ENCODE measurements at places on chromosomes 11 and 22.

- no peak for DNase-seq
Observed at GRCh38 chr11:131037873-131038272, 121.6 kb upstream of the SNX19 start.

- no peak for DNase-seq
Observed at GRCh38 chr22:24148266-24149197, 32.8 kb upstream of the SUSD2 start.

GRCh38 chr11:80165744-80166143 lies 724.9 kb upstream of the TENM4 start:
- DNase-seq = no peak

DNA sequence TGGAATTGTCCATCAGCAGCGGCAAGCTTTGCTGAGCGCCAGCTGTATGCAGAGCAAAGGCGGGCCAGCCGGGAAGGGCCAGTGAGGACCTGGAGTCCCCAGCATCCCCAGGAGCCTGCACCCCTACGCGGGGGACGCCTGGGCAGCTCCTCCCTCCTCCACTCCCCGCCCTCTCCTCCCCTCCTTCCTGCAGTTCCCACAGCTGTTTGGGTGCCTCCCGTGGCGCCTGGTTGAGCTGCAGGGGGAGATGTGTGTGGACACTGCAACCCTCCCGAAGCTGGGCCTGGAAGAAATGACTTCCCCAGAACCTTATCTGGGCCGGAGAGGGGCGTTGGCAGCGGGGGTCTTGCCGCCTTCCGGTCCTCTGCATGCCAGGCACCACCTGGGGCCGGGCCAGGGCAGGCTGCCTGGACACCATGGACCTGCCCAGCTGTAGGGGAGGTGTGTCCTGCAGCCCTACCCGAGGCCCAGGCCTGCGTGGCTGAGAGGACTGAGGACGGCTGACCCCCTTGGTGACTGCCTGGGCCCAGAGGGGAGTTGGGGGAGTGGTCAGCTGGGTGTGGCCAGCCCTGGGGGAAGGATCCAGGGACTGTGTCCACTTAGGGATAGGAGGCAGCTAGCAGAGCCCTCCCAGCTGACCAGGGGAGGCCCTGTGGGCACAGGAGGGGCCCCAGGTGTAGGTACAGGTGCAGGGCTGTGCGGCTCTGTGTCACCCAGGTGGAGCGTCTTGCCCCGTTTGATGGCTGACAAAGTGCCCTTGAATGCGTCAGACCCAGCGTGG lies 16.8 kb upstream of the MUC6 start:
- DNase-seq = no peak

DNA sequence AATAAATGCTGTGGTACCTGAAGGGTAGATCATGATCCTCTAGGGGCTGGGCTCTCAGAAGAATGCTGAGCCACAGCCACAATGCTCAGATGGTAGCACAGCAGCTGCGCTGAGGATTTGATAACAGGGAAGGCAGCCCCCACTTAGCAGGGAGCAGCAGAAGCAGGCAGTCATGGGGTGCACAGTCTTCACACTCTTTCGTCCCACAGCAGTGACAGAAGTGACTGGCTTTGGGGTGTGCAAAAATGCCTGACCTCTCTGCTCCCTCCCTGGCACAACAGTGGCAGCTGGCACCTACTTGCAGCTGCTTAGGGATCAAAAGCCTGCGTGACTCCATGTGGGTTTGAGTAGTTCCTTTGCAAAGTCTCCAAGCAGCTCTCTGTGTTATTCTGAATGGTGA lies 1349.8 kb upstream of the RAG2 start:
- no peak for DNase-seq

GRCh38 chr11:13000721-13001120 lies 8.4 kb upstream of the RASSF10 start:
- DNase-seq = no peak
